ENCODE measurements at places on chromosomes 3 and 15.

DNA sequence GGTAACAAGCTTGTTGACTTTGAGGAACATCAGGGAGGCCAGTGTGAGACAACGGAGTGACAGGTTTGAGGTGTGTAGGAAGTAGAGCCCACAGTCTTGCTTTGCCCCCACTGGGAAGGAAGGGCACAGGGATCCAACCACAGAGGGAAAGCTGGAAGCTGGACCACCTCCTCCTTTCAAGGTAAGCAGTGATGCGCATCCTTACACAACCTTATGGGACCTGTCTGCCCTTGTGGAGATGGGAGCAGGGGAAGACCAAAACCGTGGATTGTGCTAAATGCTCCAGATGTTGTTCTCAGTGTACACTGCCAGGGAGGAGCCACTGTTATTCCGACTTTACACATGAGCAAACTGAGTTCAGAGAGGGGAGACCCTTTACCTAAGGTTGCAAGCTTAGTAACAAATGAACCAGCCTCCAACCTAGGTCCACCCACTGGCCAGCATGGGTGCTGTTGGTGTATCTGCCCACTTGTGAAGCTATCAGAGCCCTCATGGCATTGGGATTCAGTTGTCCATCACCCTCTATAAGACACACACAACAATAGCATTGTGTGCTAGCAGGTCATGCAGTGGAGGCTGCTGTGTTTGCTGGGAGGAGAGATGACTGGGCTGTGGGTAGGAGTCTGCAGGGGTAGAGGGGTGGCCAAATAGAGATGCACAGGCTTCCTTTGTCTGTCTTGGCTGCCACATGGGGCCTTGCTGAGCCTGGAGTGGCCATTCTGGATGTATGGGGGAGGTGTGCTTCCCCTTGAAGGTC, 586 bp upstream of the LSMEM2 start:
- no peak for DNase-seq

DNA sequence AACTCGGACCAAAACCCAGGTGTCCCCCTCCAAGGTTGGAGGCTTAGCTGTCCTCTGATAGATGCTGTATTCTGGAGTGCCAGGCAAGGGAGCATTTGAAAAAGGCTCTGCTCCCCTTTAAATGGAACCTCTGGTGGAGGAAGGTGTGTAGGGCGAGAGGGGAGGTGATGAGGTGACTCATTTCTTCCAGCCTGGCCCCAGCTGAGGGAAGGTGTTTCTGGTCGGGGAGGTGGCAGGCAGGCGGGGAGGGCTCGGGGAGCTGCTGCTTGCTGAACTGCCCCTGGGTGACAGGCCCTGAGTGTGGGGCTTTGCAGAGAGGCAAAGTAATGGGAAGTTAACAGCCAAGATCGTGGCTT, 18.8 kb downstream of the PSTPIP1 start:
- peak; percentile 65 for DNase-seq

- DNase-seq = no peak
Measured at GRCh38 chr3:184129012-184129411, 6.1 kb upstream of the EIF2B5 start.

DNA sequence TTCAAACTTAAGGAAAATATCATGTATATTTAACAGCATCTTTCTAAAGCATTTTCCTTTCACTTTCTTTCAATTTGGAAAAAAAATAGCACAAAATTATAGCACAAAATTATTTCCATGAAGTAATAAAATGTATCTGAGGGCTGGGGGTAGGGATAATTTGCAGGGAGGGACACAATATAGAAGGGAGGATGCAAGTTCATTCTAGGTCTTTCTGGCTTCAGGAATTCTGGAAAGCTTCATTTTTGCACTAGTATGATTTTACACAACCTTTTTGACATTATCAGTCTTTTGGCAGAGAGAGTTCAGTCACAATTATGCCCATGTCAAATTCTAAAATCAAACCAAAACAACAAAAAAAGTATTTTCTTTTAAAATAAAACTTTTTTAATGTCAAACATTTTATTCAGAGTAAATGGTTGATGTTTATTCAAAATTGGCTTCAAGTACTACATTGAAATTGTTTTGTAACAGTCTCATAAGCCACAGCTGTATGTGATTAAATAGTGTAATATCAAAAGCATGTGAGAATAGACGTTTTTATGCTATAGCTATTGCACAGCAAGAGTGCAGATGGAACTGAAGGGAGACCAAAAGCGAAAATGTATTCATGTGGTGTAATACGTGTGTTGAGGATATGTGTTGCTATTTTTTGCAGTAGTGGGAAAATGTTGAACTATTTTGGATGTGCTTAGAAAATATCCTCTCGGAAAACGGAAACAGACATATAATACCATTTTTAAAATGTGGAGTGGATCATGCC, 5.8 kb downstream of the RBMS3 start:
- no peak for DNase-seq

DNA sequence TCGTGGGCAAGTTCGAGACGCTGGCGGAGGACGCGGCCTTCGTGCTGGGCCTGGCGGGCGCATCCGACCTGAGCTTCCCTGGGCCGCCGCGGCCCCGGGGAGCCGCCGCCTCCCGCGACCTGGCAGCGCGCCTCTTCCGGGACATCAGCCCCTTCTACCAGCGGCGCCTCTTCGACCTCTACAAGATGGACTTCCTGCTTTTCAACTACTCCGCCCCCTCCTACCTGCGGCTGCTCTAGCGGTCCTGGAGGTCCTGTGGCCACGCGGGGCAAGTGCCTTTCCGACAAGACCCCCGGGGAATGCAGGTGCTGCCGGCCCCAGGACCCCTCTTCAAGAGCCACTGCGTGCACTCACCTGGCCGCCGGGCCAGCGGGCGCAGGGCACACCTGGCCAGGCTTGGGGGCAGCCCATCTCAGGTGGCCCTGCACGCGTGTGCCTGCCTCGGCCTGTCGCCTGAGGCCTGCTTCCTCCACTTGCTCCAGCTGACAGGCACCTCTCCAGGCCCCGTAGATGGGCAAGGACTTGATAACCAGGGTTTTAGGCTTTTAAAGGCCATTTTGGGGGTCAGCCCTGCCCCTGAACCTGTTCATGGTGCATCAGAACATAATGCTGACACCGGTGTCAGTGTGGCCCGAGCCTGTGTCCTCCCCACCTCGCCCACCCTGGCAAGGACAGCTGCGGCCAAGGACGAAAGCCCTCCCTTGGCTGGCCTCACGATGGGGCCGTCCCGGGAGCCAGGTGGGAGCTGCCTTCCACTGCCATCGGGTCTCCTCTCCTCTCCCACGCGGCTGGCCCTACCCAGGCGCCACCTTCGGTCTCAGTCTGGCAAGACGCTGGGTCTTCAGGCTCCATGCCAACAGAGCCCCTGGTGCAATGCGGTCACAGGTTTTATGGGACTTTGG, 16.1 kb downstream of the C3orf22 start:
- no peak for DNase-seq

DNA sequence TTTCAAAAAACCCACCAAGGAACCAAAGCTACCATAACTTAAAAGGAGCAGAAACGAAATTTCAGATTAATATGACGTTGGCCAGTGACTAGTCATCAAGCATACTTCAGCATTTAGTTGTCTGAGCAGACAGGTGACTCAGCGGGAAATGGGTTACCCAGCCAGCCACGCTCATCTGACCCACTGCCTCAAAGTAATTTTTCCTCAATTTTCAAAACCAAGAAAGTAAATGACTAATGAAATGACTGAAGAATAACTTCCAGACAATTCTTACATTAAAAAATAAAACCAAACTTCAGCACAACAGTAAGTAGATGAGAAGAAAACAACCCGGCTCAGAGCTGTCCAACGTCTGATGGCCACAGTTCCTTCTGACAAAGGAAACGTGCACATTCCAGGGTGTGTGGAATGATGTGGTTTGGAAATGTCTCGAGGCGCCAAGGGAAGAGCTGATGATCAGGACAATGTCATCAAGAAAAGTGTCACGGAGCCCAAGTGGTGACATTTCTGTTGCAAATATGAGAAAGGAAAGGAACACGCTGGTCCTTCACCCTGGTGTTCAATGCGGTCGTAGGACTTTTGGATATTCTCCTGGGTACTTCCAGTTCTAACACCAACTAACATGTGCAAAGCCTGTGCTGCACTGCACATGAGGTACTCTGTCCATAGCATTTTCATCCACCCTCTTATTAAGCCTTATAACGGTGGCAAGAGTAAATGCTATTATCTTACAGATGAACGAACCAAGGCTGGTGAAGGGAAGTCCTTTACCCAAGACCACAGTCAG, 79.1 kb downstream of the FOXP1 start:
- no peak for DNase-seq

GRCh38 chr15:48647962-48648361, 2.5 kb upstream of the FBN1 start:
- DNase-seq = no peak

GRCh38 chr3:178845420-178846118, 226.0 kb downstream of the ZMAT3 start:
- DNase-seq = no peak

GRCh38 chr15:60660290-60661051, 181.5 kb upstream of the ICE2 start:
- no peak for DNase-seq

- DNase-seq = no peak
Measured at GRCh38 chr3:184505076-184505878, 56.3 kb upstream of the EPHB3 start.

DNA sequence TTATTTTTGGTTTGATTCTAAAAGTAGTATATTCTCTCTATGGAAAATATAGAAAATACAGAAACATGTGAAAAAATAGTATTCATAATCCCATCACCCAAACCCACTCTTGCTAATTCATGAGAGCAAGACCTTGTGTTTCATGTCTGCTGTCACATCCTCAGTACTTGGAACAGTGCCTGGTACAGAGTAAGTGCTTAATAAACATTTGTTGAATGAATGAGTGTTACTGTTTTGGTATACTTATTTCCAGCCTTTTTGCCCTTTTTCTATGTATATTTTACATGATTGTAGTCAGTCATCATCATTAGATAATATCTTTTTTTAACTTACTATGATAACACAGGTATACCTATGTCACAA, 59.3 kb downstream of the IL16 start:
- DNase-seq = no peak

DNA sequence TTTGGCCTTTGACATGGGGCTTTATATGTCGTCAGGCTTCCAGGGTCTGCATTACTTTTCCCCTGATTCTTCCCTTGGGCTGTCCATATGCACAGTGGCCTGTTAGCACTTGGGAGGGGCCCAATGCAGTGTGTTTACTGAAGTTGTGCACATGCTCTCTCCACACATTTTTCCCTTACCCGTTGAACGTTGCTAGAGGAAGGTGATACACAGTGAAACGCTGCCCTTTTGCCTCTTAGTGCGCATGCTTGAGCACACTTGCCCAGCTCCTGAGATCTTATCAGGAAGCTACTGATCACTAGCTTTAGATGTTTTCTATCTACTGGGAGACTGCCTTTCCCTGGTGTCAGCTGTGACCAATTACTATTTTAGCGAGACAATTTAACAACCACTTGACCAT, 1198.0 kb downstream of the ROBO1 start:
- DNase-seq = no peak

GRCh38 chr3:192408647-192409200, 318.6 kb downstream of the FGF12 start:
- no peak for DNase-seq

DNA sequence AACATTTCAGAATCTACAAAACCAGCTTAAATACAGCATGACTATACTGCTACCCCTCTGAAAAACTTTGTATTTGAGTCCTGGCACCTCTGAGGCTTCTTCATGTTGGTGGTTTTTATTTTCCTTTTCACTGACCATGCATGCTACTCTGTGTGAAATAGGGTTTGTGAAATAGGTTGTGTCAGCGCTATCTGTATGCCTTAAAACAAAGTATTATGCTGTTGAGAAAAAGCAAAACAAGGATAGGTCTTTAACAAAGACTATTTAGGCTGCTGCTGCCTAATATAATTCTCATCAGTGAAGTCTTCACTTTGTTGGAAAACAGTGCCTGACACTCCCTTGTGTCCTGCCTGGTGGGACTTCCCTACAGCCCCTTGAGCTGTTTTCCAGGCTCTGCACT, 28.7 kb upstream of the TRAK1 start:
- no peak for DNase-seq

DNA sequence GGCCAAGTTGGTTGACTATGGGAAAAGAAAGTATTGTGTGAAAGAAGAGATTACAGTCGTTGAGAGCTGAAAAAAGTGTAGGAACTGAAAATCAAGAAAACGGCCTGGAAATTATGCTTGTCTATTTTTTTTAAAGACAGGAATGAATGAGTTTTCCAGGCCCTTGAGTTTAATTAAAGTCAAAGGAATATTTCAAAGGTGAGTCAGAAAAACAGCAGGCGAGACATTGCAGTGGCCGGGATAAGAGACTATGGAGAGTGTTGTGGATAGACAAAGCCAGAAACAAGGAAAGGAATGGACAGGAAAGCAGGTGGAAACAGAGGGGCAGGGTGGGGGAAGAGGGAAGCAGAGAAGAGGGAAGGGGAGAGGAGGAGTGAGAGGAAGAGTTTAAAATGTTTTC, 275.1 kb upstream of the LRTM1 start:
- no peak for DNase-seq

GRCh38 chr15:94317211-94317610, 85.8 kb downstream of the MCTP2 start:
- DNase-seq = no peak

DNA sequence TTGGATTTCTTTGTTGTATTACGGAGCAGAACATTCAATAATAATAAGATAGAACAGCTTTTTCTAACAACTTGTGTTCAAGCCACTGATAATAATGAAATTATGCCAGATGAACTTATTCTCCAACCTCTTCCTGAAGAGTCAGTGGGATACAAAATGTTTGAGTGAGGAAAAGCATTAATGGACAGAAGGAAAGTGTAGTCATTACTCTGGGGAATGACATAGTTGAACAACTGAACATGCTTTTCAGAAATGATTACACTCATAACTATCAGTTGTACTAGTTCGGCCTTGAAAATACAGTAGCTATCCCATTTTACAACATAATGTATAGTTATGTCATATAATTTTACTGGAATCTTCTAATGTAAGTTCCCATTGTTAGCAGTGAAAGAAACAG, 55.9 kb downstream of the ALCAM start:
- no peak for DNase-seq

GRCh38 chr15:57647071-57647790, 55.5 kb downstream of the MYZAP start:
- no peak for DNase-seq

DNA sequence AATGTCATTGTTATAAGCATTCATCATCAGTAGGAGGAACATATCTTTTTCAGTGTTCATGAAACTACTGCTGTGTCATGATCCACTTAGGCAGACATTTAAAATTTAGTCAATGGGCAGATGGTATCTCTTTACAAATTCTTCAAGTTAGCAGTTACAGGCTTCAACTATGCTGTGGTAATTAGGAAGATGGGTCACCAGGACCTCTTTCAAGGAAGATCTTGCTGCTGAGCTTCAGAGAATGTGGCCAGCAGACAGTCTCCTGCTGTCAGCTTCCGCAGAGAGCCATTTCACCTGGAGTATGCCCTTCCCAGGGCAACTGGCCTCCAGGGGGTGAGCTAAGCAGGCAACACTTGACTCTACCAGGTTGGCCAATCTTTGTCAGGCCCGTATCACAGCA, 19.4 kb downstream of the IFT57 start:
- no peak for DNase-seq

- DNase-seq = no peak
Measured at GRCh38 chr3:14252321-14253021, 73.9 kb downstream of the LSM3 start.
